ENCODE measurements at places on chromosomes 7 and 10.

DNA sequence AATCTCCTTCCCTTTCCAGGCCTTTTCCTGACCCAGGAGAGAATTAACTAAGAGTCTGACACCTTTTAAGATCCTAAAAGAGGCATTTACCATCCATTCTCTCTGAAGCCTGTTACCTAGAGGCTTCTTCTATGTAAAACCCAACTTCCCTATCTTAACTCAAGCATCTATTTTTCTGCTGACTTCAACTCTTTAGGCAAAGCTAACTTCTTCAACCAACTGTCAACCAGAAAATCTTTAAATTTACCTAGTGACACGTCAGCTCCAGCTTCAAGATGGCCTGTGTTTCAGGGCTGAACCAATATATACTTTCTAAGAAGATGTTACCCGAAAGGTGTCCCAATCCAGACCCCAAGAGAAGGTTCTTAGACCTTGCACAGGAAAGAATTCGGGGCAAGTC, 492.3 kb upstream of the AUTS2 start:
- no peak for DNase-seq

- no peak for DNase-seq
Observed at GRCh38 chr7:17806631-17807030, 133.7 kb downstream of the SNX13 start.

GRCh38 chr7:47186316-47186715, 395.6 kb downstream of the TNS3 start:
- no peak for DNase-seq

DNA sequence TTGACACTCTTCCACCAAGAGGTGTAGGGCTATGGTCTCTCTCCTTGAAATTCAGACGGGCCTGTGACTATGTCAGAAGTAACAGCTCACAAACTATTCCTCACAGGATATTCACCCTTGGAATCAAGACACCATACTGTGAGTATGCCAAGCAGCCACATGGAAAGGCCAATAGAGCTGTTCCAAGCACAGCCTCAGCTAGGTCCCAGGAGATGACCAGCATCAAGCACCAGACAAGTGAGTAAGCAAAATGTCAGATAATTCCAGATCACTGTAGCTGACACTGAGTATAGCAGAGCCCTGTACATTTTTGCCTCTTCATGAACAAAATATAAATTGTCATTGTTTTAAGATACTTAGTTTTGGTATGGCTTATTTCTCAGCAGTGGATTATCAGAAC, 88.1 kb upstream of the KCND2 start:
- no peak for DNase-seq

GRCh38 chr10:132458586-132459300, 61.7 kb downstream of the PWWP2B start:
- no peak for DNase-seq

- no peak for DNase-seq
Observed at GRCh38 chr7:144854839-144855424, 19.1 kb upstream of the TPK1 start.

DNA sequence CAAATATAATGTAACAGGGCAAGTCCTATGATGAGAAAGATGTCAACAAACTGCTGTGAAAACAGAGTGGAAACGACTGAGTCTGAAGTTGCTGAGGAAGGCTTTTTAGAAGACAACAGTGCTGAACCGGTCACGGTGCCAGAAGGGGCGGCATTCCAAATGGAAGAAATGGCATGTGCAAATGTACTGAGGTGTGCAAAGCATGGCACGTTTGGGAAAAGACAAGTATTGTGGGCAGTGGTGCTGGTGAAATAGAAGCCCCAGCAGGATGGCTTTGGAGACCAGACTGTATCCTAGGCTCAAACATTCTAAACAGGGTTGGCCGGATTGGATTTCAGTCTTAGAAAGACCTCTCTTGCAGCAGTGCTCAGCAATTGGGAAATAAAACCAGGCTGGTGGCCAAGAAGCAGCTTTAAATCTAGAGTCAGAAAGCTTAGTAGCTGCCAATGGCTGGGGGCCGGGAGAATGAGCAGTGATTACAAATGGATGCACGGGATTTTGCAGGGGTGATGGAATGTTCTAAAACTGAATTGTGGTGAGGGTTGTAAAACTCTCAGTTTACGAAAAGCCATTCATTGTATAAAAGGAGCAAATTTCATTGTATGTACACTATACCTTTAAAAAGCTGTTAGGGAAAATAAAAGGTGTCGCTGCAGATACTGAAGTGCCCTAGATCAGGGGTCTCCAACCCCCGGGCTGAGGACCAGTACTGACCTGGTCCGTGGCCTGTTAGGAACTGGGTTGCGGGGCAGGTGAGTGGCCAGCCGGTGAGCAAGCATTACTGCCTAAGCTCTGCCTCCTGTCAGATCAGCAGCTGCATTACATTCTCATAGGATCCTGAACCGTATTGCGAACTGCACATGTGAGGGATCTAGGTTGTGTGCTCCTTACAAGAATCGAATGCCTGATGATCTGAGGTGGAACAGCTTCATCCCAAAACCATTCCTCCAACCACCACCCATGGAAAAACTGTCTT, 141.6 kb downstream of the HIBADH start:
- peak; percentile 86 for DNase-seq

GRCh38 chr7:35848725-35849124, 47.9 kb downstream of the SEPTIN7 start:
- DNase-seq = no peak

- DNase-seq = no peak
Observed at GRCh38 chr7:77757589-77757988, 40.6 kb downstream of the TMEM60 start.

DNA sequence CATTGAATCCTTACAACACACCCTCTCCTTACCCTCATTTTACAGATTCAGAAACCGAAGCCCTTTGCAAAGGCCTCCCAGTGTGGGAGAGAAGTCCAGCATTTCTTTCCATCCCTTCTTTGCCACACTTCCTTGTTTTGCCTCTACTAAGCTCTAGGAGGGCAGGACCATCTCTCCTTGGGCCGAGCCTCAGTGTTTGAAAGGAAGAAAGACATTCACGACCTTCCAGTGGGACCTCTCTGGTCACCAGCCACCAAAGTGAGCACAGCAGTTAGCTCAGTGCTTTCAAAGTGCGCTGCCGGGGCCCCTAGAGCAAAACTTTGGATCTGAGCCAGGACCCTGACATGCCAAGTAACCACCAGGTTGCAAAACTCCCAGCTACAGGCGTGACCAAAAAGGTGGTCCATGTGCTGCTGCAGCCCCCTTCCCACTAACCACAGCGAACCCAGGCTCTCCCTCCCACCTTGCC, 12.4 kb downstream of the CTBP2 start:
- no peak for DNase-seq

DNA sequence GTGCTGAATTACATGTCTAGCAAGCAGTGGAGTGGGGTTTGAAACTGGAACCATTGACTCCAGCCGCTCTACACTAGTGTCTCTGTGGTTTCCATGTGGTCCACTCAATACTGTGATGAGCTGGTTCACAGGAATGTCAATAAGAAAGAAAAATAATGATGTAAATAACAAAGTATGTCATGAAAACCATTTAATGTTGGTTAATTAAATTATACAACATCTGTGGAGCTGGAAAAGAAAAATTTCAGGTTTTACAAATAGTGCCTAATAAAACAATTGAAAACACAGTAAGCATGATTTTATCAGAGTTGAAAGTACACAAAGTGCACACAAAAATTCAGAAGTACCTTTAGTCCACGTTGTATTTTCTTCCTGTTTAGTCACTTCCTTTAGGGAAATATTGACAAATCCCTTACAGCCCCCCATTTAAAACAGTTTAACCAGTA, 28.7 kb upstream of the NAMPT start:
- DNase-seq = no peak

DNA sequence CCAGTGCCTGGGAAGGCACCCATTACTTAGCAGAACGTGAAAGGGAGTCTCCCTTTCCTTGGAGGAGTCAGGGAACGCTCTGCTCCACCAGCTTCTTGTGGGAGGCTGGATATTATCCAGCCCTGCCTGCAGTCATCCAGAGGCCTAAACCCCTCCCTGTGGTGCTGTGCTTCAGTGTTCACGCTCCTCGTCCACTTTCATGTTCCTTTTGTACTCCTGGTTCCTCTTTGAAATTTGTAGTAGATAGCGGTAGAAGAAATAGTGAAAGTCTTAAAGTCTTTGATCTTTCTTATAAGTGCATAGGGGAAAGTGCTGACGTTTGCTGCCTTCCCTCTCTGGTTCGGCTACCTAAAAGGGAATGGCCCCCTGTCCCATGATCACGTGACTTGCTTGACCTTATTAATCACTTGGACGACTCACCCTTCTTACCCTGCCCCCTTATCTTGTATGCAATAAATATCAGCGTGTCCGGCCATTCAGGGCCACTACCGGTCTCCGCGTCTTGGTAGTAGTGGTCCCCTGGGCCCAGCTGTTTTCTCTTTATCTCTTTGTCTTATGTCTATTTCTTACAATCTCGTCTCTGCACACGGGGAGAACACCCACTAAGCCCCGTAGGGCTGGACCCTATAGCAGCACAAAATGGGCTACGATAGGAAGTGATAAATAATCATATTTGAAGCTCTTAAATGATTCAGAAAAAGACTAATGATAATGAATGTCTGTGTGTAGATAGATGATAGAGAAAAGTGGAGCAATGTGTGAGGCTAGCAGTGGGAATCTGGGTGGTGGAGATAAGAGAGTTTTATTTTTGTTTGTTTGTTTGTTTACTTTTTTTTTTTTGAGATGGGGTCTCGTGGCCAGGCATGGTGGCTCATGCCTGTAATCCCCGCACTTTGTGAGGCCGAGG, 5.8 kb upstream of the ESYT2 start:
- DNase-seq = no peak

DNA sequence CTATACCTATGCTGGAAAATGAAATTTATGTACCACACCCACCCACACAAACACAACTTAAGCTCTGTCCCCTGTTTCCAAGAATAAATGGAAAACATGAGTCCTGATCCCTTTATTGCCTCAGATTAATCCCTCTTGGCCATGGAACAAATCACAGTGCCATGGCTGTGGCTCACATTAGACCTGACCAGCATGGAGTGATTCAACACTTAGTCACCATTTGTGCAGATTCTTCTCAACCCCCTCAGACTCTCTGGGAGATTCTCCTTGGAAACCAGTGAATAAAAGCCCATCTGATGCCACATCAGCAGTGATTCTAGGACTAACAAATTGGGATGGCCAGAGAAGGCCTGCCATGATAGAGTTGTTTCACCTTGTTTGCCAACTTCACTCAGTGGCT, 204.4 kb upstream of the TMEM72 start:
- DNase-seq = no peak

DNA sequence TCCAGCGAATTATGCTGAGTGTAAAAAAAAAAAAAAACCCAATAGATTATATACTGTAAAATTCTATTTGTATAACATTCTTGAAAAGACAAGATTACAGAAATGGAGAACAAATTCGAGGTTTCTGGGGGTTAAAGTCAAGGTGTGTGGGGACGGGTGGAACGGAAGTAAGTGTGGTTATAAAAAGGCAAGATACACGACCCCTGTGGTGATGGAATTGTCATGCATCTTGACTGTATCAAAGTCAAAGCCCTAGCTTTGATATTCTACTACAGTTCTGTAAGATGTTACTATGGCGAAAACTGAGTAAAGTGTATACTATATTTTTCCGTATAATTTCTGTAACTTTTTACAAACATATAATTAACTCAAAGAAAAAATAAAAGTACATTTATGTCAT, 718.2 kb upstream of the PCDH15 start:
- no peak for DNase-seq

GRCh38 chr10:98268694-98269431, 869 bp upstream of the LOXL4 start:
- no peak for DNase-seq

- no peak for DNase-seq
Observed at GRCh38 chr10:30985512-30985911, 46.2 kb downstream of the ZNF438 start.

GRCh38 chr7:73593207-73594045, 15.0 kb upstream of the TBL2 start:
- no peak for DNase-seq

GRCh38 chr7:12094365-12094921, 116.7 kb upstream of the TMEM106B start:
- DNase-seq = no peak

DNA sequence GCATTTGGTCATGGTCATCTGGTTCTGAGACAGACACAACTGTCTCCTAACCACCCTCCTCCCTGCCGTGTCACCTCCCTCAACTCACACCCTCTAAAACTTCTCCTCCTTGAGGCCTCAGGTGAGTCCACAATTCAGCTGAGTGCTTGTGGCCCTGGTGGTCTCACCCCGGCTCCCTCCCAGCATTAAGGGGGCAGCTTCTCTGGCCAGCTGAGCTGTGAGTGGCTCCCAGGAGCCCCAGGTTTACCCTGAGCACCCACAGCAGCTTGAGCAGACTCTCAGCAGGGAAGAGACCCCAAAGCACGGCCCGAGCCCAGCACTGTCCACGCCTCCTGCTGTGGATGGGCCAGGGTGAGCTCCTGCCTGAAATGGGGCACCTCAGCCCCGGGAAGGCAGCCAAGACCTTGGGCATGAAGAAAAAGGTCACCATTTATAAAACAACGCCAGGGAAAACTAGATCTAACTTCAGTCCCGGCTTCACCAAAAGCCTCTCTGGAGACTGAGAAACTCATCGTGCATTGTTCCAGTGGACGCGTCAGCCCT, 201.2 kb downstream of the TCERG1L start:
- DNase-seq = no peak

GRCh38 chr10:97861924-97862323, 12.3 kb downstream of the GOLGA7B start:
- no peak for DNase-seq

DNA sequence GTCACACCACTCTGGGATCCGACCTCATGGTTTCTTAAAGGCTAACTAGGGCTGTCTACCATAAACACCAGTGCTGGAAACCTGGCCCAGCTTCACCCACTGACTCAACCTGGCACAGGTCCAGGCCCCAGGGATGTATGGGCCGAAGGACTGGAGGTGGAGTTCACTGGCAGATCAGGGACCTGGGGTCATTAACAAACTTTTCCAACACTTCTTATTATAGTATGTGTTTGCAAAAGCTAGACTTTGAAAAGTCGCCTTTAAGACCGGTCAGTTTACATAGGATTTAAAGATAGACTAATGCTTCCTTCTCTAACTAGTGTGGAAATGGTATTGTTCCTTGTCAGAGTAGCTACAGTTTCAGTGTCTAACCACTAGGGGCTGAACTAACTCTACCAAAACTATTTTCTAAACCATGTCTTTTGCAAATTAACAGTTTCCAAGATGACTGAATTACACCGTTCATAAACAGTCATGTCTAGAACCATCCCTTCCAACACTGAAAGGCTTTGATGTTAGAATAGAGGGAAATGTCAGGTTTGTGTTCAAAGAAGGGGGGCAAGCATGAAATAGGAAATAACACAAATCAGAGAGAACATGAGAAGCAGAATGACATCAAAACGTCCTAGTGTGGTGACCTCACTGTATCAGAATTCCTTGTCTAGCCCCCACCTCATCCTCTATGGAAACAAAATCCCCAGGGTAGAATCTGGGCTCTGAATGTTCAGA, 29.7 kb downstream of the STN1 start:
- peak; percentile 58 for DNase-seq

DNA sequence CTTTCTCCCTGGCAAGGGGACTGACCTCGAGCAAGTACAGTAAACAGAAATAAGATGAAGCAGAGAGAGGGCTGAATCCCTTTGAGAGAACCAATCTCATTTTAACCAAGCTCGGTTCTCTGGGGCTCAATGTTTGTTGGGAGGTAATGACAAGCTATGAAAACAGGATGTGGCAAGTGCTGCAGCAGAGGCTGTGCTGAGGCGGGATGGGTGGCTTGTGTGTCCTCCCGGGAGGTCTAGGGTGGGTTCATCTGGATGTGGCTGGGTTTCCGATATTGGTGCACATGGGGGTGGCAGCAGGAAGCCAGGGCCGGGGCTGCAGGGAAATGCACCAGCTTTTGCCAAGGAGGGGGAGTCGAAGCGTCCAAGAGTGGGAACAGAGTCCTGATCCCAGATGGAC, 84.5 kb downstream of the AOAH start:
- DNase-seq = no peak

- DNase-seq = no peak
Observed at GRCh38 chr10:57963546-57963945, 304.1 kb downstream of the IPMK start.
